ENCODE measurements at places on chromosomes 7 and 10. TPM values are rescaled to one million over a fixed set of nuclear protein-coding genes. Genes with fewer than 3 reads are reported as not detected.

Gene CCDC172
- not detected for total RNA-seq

Gene ANKRD30A
- total RNA-seq = 3.5 TPM

Gene MOGAT3
- not detected for total RNA-seq

Gene TAS2R5
- total RNA-seq = 1.1 TPM

Gene SLC13A1
- total RNA-seq = not detected

Gene ANKRD61
- 0.45 TPM for total RNA-seq

Gene UNCX
- not detected for total RNA-seq

Gene POM121L12
- not detected for total RNA-seq

Gene UTF1
- total RNA-seq = not detected

Gene OR2A42
- total RNA-seq = not detected

Gene SUGCT
- 2.9 TPM for total RNA-seq

Gene TMEM130
- 0.29 TPM for total RNA-seq

Gene CD36
- total RNA-seq = 2,225 TPM

Data from mesenteric fat pad (tissue), 1 donor.